ENCODE measurements at places on chromosomes 3 and 15.

DNA sequence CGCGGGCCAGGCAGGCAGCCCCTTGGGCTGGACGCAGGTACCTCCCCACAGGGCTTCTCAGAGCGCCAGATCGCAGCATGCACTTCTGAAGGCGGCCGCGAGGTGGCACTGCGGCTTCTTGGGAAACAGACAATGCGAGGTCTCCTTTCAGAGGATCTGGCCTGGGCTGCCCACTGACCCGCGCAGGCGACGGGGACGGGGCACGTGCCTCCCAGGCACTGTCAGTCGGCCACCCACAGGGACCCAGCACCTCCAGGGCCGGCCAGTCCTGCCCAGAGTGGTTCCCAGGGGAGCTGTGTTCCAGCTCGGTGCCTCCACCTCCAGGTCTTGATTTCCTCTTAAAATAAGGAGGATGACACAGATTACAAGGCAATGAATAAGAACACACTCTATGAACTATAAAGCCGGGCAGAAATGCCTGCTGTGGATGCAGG lies 24.4 kb upstream of the TXNRD3 start:
- peak; percentile 83 for DNase-seq

DNA sequence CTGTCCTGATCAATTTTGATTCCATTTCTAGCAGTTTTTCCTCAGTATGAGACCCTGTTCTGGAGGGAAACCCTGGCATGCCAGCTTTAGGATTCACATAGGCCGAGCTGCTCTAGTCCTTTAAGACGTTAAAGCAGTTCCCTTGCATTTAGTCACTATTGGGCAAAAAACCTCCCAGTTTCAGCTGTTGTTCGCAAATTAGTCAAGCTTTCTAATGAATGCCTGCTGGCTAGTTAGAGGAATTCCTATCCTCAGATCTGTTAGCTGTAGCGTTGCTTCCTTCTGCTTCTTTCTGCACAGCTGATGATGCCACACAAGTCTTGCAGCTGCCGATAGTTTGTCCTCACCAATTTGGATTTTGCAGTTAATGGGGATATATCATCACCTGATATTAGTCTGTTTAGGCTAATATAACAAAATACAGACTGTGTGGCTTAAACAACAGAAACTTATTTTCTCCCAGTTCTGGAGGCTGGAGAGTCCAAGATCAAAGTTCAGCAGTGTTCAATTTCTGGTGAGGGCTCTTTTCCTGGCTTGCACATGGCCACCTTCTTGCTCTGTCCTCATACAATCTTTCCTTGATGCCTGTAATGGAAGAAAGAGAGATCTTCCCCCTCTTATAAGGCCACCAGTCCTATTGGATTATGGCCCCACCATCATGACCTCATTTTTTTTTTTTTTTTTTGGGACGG lies 7.5 kb upstream of the UBL7 start:
- no peak for DNase-seq

- no peak for DNase-seq
These were observed 51.4 kb downstream of the PLAAT1 start for GRCh38 chr3:193292386-193292785.

GRCh38 chr3:151400341-151400740 lies 15.8 kb upstream of the P2RY12 start:
- DNase-seq = no peak

GRCh38 chr15:31163769-31164572 lies 62.4 kb upstream of the TRPM1 start:
- no peak for DNase-seq

GRCh38 chr3:104606812-104607211 lies 759.9 kb upstream of the ALCAM start:
- DNase-seq = no peak

Measured in lung microvascular endothelial cell (primary cell).